ENCODE measurements at places on chromosomes 3 and 15.

- no peak for DNase-seq
Measured at GRCh38 chr3:122299215-122299614, 25.8 kb upstream of the CSTA start.

- DNase-seq, result no peak
Measured at GRCh38 chr3:25023876-25024275, 404.2 kb upstream of the RARB start.

GRCh38 chr15:63983061-63983711 lies 63.1 kb downstream of the DAPK2 start:
- no peak for DNase-seq

DNA sequence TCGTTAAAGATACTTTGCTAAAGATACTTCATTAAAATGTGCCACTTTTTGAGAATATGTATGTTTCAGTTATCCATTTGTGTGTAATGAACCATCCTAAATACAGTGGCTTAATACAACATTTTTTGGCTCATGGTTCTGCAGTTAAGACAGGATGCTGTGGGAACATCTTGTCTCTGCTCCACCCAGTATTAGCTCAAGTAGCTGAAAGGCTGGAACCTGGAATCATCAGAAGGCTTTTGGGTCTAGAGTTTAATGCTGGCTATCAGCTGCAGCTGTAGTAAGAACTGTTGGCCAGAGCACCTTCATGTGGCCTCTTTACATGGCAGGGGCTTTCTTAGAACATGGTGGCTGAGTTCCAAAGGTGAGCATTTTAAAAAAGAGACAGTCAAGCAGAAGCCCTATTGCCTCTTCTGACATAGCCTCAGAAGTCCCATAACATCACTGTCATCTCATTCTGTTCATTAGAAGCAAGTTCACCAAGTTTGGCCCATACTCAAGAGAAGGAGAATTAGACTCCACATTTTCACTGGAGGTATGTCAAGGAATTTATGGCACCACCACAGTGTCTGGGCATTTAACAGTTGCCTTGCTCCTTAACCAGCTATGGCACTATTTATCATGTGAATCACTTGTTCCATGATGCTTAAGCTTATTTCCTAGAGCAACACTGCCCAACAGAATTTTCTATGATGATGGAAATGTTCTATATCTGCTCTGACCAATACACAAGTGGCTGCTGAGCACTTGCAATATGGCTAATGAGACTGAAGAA lies 70.4 kb upstream of the PDZRN3 start:
- no peak for DNase-seq

DNA sequence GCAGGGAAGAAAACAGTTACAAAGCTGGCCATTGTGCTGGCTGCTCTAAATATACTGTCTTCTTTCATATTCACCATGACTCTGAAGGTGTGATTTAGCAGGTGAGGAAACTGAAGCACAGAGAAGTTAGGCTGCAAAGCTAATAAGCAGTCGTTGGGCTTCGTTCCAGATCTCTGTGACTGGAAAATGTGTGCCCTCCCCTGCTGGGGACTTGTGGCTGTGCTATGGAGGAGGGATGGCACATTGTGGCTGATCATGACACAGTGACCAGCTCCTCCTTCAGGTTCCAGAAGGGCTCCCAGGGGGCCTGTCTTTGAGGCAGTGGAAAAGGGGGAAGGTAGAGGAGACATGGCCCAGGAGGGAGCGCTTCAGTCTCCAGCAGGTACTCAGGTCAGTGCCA lies 19.2 kb downstream of the PXK start:
- no peak for DNase-seq

- DNase-seq, result no peak
Measured at GRCh38 chr3:4825436-4826236, 153.6 kb upstream of the BHLHE40 start.

DNA sequence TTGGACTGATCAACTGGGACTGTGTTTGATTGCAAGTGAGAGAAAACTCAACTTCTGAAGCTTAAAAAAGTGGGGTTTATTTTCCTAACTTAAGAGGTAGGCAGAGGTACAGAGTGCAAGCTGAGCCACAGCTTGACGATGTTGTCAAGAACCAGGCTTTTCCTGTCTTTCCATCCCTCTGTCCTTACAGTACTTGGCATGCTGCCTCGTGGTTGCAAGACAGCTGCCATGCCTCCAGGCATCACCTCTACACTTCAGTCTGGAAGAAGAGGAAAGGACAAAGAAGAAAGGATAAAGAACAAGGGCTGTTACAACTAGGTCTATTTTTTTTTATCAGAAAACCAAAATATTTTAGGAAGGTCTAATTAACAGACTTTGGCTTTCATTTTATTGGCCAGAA lies 51.8 kb upstream of the GALNT15 start:
- no peak for DNase-seq

DNA sequence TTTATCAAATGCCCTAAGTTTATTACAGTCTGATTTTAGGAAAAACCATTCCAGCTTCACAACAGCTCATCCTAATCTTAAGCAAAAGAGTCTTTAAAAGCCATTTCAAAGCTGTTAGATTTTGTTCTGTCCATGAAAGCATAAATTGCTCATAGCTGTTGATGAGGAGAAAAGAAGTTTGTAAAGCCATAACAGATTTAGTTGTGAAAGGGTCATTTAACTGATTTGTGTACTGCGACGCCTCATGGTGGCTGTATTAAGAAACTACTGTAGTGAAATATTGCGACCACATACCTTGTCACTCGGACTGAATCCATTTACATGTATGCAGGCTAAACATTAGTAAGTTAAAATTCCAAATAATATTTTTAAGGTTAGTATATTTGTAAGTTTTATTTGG lies 20.9 kb downstream of the BBX start:
- peak; percentile 23 for DNase-seq

DNA sequence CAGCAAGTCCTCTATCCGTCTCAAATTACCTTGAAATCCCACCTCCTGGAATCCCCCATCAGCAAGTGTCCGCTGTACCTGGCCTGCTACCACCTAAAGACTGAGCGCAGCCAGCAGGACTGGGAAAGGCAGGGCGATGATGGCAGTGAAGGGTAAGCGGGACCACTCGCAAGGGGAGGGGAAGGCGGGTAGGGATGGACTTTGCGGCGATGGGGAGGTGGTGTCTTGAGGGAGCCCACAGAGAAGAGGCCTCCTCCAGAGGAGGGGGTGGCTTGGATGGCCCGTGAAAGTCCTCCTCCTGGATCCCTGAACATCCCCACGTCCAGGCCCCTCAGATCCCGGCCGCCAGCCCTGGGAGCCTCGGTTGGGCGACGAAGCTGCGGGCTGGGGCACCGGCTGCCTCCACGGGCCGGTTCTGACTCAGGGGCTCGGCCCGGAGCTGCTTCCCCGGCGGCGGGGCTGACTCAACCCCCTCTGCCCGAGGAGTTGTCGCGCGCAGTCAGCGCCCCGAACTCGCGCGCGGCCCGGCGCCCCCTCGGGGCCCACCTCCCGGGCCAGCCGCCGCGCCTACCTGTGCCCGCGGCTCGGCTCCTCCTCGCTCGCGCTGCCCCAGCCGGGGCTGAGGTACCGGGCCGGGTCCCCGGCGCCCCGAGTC lies 512 bp downstream of the LARP6 start:
- peak; percentile 51 for DNase-seq

- no peak for DNase-seq
Measured at GRCh38 chr15:90479656-90480055, 50.1 kb upstream of the CRTC3 start.

- DNase-seq, result peak; percentile 40
Measured at GRCh38 chr3:187744169-187745151, 808 bp downstream of the BCL6 start.

DNA sequence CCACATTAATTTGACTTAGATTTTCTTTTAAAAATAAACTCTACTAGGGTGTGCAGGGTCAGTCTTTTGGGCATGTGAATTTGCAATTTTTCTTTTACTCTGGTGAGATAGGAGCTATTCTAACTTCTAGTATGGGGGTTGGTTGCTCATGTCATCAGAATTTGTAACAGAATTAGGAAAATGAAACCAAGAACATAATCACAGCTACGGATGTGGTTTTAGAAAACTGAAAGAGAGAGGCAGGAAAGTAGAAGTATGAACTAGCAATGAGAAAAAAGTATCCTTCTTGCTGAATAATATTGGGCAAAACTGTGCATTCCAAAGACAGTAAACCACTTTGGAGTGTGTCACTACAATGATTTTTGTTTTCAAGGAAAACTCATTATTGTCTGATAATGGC lies 43.3 kb downstream of the ADPGK start:
- no peak for DNase-seq

DNA sequence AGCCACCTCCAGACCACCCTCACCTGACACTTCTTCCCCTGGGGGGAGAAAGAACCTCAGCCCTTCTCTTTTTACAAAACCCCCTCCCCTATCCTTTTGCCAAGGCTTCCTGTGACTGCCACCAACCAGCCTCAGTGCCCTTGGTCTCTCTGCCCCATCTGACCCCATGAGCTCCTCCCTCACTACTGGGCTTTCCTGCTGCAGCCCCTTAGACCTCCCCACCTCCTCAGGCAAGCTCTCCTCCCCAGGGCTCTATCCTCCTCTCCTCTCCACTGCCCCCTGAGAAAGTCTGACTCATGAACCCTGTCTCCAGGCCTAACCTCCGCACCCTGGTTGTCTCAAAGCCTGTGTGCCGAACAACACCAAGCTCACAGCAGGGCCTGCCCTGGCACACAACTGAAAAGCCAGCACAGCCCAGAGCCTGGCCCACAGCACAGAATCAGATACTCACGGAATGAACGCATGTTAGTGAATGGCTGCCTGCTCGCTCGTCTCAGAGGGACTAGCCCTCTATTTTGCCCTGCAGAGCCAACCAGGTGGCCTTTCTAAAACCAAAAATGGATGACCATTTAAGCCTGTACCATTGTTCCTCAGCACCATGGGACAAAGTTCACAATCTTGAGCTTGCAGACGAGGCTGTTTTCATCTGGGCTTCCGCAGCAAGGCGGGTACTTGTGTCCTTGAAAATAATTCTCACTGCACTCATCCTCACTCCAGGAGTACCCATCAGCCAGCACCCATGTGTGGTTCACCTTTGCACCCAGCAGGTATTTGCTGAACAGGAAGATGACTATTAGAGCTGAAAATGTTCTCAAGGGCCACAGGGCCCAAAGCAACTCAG lies 1.7 kb downstream of the CHDH start:
- no peak for DNase-seq
